ENCODE measurements at places on chromosomes 6 and 20.

GRCh38 chr6:153031335-153031955 lies 28.9 kb upstream of the MTRF1L start:
- H3K27ac ChIP-seq, result peak overlapping the region; percentile 59
- DNase-seq, result no peak
- H3K4me3 ChIP-seq, result no peak overlapping the region
- peaks cover 4% of the 10 kb centered on the region for H3K4me1 ChIP-seq
- H3K27me3 ChIP-seq, result no peaks in the 10 kb centered on the region
- H3K36me3 ChIP-seq, result no peaks in the 10 kb centered on the region

- H3K27ac ChIP-seq, result no peak overlapping the region
- DNase-seq, result no peak
- H3K27me3 ChIP-seq, result peaks cover 5% of the 10 kb centered on the region
- H3K36me3 ChIP-seq, result no peaks in the 10 kb centered on the region
- H3K4me3 ChIP-seq, result peak overlapping the region; percentile 41
Measured at GRCh38 chr6:49549691-49550491, 577 bp upstream of the C6orf141 start.

DNA sequence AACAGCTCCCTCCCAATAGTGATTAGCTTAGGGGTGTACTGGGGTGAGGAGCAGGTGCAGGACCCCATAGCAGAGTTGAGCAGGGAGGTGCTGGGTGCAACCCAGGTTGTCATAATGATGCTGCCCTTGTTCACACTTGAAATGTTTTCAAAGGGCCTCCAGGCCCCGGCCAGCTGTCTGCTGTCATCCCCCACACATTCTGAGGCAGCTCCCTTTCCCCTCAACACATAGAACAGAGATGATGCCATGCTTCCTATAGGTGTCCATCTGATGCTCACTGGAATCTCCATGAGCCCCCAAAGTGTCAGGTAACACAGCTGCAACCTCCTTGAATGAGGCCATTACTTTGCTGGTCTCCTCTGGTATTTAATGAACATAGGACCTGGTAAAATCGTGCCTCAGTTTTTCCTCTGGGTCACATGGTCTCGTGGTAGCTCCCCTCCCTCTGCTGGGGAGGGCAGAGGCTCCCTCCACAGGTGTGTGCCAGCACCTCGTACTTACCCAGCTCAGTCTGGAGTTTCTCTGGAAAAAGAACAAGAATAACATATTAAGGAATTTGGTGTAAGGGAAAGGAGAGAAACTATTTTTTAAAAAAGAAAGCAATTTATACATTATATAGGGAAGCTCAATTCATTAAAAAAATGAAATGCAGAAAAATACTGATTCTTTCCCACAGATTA lies 5.6 kb downstream of the BTNL2 start:
- no peaks in the 10 kb centered on the region for H3K27me3 ChIP-seq
- no peak overlapping the region for H3K27ac ChIP-seq
- H3K36me3 ChIP-seq, result no peaks in the 10 kb centered on the region

DNA sequence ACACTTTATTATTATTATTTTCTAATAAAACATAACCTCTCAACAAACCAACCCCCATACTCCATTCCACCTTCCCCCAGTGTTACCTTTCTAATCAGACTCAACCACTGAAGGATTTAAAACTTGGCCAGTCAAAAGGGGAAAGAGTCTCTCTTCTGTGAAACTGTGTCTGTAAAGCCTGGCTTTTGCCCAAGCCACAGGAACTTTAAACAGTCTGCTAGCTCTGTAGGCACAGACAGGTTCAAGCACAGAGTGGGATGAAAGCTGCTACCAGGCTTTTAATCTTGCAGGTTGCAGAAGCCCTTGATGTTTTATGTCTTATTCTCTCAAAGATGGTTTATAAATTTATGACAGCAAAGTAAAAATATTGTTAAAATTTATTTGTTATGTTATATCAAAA lies 585.7 kb downstream of the TENT5A start:
- H3K4me1 ChIP-seq, result no peaks in the 10 kb centered on the region
- no peaks in the 10 kb centered on the region for H3K27me3 ChIP-seq
- H3K36me3 ChIP-seq, result no peaks in the 10 kb centered on the region
- no peak overlapping the region for H3K4me3 ChIP-seq

DNA sequence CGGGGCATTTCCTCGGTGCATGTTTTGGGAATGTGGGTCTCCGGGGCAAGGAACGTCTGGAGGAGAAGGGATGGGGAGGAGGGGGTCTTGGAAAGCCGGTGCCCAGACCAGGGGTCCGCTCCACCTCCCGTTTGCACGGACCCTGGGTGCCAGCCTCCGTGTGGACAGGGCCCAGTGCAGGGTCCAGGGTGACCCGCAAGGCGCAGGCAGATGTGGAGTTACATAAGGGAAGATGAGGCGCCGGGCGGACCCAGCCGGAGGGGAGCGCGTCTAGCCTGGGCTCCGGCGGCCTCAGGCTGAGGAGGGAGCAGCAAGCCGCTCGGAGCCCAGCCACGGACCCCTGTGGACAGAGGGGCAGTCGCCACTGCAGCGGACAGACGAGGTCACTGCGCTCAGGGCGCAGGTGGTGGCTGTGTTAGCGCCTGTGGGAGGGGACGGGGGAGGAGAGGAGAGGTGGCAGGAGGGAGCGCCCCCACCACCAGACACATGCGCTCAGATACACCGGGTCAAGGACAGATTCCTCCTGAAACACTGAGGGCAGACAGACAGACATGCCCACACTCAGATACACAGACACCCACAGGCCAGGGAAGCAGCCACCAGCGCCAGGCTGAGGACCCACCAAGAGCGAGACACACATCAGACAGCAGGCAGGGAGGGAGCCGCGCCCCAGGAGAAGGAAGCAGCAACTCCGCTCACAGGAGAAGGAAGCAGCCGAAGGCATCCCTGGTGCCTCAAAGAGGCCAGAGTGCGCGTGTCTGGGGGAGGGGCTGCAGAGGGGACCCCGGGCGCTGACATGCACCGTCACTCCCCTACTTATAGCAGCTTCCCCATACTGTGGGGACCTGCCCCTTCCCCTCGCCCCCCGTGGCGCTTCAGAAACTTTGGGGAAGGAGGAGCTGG lies 839 bp upstream of the HRH3 start:
- peak overlapping the region; percentile 36 for H3K4me3 ChIP-seq
- no peaks in the 10 kb centered on the region for H3K36me3 ChIP-seq
- peaks cover 28% of the 10 kb centered on the region for H3K27me3 ChIP-seq
- DNase-seq, result no peak

DNA sequence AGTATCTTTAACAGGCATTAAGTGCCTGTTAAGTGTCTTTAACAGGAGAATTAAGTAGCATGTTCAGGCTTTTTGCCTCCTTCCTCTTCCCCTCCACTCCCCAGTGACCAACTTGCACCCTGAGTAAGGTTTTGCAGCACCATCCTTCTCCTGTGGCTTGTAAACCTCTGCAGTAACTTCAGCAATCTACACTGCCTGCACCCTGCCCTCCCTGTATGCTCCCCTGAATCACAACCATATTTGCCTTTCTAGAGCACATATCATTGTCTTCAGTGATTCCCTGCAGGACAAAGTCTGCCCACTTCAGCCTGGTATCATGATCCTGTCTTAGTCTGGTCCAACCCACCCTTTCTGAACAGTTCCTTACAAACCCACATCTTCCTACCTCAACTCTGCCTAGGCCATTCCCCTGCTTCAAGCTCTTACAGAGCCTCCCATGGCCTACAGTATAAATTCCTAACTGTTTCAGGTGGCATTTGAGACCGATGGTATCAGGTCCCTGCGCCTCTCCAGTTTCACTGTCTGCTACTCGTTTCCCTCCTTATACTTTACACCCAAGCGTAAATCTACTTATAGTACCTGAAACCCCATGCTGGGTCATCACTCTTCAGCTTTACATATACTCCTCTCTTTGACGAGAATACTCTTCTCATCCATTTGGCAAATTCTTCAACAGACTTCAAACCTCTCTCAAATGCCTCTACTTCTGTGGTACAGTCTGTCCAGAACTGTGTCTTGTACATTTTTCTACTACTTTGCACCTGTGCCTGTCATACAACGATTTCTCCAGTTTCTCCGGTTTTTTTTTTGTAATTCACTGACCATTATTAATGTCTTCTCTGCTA lies 69.8 kb downstream of the ZHX3 start:
- H3K4me3 ChIP-seq, result no peak overlapping the region
- no peaks in the 10 kb centered on the region for H3K27me3 ChIP-seq

Data from ascending aorta (tissue), 2 donors.